ENCODE measurements at places on chromosomes 5 and 9.

- DNase-seq = no peak
Measured at GRCh38 chr5:1521671-1522600, 1.8 kb downstream of the LPCAT1 start.

- DNase-seq = no peak
Measured at GRCh38 chr5:139640421-139641115, 7.6 kb upstream of the CXXC5 start.

DNA sequence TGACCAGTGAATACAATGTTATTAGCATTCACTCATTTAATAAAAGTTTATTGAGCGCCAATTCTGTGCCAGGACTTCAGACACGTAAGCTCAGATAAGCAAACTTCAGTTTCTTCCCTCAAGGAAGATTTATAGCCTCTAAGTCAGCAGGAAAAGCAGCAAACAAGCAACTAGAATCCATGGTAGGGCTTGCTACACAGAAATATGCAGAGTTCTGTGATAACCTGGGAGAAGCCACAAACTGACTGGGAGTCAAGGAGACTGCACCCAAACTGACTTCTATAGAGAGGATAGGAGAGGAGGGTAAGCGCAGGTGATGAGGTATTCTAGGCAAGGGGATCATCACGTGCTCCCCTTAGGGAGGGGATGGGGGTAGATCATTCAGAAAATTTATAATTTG, 1.4 kb upstream of the OGN start:
- DNase-seq = no peak

GRCh38 chr9:95874989-95875304, 544 bp upstream of the ERCC6L2 start:
- no peak for DNase-seq

GRCh38 chr5:173410459-173411233, 82.4 kb upstream of the STC2 start:
- DNase-seq = no peak

DNA sequence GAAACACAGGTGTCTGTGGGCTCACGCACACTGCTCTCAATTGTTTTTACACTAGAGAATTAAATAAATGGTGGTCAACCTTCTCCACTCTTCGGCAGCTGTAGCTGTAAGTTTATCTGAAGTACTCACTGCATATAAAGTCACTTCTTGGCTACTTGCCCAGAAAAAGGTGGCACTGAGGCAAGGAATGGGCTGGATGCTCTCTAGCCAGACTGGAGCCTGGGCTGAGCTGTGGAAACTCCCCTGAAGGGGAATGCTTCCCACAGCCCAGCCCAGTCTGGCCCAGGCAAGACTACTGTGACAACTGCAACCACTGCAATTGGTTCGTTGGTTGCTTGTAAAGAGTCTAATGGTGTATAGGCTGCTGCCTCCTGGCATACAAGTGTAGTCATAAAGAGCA, 4.5 kb downstream of the LEAP2 start:
- DNase-seq = no peak

DNA sequence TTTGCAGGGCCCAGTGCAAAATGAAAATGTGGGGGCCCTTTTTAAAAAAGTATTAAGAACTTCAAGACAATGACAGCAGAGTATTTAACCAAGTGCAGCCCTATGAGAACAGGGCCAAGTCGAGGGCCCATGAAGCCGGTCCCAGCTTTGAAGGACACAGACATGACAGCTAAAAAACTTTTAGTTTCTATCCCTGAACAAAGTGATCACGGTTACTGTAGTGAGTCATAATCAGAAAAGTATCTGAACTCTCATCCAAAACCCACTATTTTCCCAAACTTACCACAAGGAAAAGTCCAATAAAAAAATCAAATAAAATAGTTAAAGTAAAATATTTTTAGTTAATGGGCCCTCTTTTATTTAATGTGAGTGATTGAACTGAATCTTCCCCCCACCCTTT, 126.0 kb downstream of the MEF2C start:
- no peak for DNase-seq

GRCh38 chr5:10588779-10589447, 25.0 kb downstream of the ANKRD33B start:
- DNase-seq = no peak

DNA sequence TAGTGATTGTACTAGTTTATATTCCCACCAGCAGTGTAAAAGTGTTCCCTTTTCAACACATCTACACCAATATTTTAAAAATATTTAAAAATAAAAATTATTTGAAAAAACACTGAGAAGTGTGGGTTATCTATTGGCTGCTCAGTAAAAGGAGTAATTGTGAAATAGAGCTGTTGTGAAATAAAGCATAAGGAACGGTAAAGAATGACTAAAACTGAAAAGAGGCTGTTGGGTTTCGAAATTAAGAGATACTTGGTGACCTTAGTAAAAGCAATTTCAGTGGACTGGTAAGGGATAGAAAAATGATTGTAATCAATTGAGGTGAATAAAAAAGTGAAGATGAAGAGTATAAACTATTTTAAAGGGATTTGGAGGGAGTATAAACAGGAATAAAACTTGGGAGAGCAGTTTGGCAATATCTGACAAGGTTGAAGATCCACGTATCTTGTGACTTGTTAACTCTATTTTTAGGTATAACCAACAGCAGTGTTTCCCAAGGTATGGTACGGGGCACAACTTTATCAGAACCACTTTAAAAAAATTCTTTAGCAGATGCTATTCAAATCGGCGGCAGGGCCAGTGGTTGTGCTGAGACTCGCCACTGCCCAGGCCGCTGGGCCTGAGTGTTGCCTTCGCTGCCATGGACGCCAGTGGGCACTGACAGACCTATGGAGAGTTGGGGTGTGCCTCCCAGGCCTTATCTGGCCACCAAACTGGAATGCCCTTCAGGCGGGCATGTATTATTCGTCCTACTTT, 63.3 kb downstream of the TMEM38B start:
- DNase-seq = peak; percentile 75

DNA sequence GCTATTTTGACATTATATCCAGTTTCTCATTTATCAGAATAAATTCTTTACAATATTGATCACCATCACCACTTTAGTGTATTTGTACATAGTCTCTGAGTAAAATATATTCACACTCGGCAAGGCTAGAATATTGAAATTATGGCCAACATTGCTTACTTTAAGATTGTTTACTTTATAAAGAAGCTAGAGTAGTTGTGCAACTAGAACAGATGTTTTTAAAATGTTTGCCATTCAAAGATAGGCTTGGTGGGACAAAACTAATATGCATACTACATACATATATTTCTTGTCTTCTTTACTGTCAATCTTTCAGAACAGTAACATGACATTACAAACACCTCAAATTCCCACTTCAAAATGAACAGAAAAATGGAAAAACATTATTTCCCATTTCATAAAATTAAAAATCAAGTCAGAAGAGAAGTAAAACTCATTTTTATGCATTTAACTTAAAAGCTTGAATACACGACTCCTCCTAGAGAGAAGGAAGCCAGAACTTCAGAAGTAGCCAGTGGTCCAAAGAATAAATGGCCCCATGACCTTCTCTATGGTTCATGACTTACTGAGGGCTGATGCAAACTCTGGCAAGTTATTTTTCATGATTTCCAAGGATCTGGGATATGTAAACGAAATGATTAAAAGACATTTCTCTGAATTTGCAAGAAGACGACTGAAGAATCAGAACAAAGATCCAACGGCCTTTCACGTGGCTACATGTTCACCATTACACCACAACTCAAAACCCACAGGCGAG, 14.1 kb downstream of the MTX3 start:
- no peak for DNase-seq

- no peak for DNase-seq
Measured at GRCh38 chr5:133412661-133413060, 199.7 kb downstream of the FSTL4 start.

DNA sequence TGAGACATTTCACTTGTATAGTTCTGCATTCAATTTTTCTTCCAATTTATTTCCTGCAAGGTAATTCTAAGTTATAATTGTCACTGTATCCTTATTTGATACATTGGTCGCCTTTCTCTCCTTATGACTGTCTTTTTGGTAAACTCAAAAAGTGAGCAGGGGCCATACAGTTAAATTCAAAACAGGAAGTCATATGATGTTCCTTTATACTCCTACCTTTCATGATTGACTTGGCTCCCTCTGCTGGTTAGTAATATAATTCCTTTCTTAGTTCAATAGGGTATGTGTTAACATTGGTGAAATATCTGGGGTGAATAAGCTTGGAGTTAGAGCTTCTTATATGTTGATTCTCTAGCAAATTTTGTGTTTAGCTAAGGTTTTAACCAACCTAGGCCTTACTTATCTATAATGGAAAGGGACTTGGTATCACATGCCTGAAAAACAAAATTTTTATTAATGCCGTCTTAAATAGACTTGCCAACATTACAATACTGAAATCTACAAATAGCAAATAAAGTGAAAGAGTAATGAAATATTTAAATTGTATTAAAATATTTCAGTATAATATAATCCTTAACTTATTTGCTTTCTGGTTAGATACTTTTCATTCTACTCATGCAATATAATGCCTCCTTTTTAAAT, 6.0 kb upstream of the NIPBL start:
- peak; percentile 88 for DNase-seq

- no peak for DNase-seq
Measured at GRCh38 chr5:125750861-125751186, 672.4 kb upstream of the GRAMD2B start.

- DNase-seq = no peak
Measured at GRCh38 chr5:129118826-129119225, 24.3 kb downstream of the ISOC1 start.

DNA sequence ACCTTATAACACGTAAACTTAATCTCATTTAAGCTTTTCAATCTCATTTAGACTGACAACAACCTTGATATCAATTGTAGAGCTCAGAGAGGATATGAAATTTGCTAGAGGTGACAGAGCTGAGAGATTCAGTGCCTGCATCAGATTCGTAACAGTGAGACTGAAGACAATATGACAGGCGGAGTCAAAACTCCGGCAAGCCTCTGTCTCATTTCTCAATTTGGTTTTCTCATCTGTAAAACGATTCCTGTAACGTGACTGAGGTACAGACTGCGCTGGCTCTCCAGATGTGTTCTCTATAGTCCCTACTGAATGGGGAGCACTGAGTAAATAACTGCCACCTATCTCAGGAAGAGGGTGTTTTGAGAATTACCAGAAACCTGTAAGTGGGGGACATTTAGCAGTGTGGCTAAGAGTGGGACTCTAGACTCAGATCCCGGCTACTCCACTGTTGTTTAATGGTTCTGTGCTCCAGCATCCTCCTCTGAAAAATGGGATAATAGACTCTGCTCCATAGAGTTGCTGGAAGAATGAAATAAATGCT, 3.0 kb upstream of the MCIDAS start:
- DNase-seq = no peak

- no peak for DNase-seq
Measured at GRCh38 chr9:119844431-119844830, 475.2 kb upstream of the BRINP1 start.

DNA sequence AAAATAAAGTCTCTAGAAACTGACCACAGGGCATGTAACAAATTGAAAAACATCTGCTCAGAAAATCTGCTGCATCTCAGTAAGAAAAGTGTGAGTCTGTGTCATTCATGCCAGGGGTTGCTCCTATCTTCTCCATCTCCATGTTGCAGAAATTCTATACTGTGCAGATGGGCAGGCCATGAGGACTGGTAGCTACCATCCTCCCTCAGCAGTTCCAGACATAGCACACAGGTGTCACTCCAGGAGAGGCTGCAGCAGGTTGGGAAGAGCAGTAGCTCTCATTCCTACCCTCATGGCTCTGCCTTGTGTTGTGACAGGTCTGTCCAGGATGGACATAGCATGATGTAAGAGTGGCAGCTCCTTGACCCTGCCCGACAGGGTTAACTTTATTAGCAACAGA, 173.4 kb downstream of the NDUFS4 start:
- no peak for DNase-seq

GRCh38 chr5:120678279-120678678, 214.2 kb downstream of the PRR16 start:
- DNase-seq = no peak

- no peak for DNase-seq
Measured at GRCh38 chr9:95935861-95936578, 60.5 kb downstream of the ERCC6L2 start.

DNA sequence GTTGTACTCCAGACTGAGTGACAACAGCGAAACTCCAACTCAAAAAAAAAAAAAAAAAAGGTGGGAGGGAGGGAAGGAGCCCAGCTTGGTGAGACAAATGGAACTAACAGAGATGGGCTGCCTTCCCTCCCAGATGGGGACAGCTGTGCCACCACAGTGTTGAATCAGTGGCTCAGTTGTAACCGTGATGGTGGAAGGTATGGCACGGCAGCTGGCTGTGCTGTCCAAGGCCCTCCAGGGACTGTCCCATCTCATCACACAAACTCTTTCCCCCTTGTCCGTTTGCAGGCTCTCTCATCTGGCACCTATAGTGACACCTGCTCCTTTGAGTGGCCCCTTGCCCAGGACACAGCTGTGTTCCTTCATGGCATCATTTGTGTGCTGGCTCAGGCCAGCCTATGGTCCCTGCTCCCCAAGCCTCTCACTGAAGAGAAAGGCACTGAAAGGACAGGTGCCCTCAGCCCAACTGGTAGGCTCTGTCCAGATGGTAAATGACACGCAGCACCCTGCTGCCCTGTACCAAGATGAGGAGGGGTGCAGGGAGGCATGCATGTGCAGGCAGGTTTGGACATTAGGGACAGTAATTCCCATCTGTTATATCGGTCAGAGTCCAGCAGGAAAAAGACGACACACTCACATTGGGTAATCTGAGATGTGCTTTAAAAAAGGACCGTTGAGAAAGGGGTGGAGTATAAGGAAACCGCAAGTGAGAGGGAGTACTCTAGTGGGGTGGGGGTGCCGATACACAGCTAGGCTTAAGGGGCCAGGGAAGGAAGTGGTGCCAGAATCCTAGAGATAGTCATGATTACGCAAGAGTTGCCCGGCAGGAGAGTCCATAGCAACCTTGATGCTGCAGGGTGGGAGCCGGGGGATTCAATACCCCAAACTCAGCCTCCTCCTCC, 4.3 kb downstream of the SMIM33 start:
- DNase-seq = peak; percentile 95

GRCh38 chr5:145246961-145247744, 588.0 kb downstream of the PRELID2 start:
- no peak for DNase-seq

- no peak for DNase-seq
Measured at GRCh38 chr5:1298067-1298551, 3.2 kb upstream of the TERT start.

DNA sequence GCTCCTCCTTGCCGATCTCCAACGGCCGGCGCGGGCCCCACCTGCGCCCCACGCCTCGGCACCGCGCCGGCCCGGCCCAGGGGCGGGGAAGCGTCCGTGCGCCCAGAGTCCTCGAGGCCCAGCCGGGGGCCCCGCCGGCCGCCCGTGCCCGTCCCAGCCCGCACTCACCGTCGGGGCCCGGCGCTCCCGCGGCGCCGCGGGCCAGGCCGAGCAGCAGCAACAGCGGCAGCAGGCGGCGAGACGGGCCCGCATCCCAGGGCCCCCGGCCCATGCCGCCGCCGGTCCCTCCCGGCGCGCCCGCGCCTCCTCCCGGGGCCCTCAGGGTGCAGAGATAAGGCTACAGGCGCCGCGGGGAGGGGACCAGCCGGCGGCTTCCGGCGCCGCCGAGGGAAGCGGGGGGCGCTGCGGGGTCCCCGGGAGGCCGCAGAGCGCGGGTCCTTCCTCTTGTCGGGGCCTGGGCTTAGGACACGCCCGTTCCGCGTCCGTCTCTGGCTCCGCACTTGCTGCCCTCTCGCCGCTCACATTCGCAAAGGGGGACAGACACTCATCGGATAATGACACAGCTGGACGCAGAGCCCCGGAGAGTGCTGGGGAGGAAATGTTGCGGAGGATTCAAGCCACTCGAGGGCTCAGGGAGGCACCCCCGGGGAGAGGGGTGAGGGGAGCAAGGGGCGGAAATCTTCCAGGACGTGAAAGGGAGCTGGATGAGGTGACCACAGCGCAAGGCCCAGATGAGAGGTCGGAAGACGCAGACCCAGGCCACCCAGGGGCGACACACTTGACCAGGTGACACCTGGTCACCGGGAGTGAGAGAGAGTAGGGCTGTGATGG, at the start of gene SUSD1:
TSS of gene SUSD1 (minus strand) at position 333 of the 831 bp plus-strand sequence. CDS start at position 271, 62 bp downstream.
- no peak for DNase-seq

All from AML-193 (cell line).